ENCODE measurements at places on chromosomes 2 and 18.

- DNase-seq = no peak
Observed at GRCh38 chr18:29254123-29254522, 1077.2 kb upstream of the CDH2 start.

DNA sequence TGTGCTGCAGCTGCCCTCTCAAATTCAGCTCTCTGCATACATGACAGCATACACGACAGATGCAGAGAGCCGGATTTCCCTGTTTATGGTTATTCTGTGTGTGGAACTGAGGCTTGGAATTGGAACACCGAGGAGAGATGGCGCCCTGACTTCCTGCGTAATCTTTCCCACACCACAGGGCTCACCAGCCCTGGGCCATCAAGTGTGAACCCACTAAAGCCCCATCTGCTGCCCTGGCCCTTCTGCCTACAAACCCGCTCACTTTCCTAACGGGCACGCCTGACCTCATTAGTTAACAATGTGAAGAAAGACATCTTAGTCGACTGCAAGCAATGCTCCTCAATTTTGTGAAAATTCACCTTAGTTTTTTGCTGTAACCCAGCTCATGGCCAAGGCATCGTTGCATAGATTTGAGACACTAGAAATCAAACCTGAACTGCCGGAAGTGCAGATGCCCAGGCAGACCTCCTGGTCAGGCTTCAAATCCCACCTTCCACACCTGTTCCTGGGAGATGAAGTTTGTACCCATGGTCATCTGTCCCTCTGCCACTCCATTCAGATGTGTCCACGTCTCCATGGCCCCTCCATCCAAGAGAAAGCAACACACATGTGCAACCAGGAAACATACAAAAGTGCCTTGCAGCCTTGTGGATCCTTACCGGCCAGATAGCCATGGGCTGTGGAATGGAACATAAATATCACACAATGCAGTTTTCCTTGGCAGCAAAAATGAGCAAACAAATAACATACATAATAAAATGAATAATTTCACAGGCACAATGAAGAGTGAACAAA is 5.0 kb upstream of the CIDEA start:
- DNase-seq = no peak

GRCh38 chr2:205439621-205440020 is 242.7 kb upstream of the NRP2 start:
- DNase-seq = no peak

DNA sequence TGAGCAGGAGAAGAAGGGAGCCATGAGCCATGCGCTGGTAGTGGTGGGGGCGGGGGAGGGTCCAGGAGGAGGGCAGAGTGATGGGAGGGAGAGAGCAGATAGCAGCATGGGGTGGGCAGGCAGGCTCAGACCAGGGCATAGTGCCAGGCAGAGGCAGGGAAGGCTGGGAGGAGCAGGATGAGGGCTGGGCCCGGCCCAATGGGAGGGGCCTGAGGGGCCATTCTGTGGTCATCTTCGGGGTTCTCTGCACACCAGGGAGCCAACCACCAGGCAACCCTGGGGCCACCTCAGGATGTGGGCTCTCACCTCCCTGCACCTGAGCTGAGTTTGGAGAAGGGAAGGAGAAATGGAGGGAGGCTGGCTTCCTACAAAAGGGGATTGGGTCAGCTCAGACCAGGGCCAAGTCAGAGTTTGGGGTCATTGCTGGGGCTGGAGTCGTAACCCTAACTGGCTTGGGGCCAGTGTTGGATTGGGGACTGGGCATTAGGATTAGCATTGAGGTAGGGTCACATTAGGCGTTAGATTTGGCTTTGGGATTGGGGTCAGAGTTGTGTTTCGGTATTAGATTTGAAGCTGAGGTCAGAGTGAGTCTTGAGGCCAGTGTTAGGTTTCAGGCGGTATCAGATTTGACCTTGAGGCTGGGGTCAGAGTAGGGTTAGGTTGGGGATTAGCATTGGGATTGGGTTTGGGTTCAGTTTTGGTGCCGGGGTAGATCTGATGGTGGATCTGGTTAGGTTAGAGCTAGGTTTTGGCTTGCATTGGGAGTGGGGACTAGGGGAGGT is 11.2 kb downstream of the VIL1 start:
- no peak for DNase-seq
